ENCODE measurements at places on chromosomes 12 and 14. TPM values are rescaled to one million over a fixed set of nuclear protein-coding genes. Genes with fewer than 3 reads are reported as not detected.

DNA sequence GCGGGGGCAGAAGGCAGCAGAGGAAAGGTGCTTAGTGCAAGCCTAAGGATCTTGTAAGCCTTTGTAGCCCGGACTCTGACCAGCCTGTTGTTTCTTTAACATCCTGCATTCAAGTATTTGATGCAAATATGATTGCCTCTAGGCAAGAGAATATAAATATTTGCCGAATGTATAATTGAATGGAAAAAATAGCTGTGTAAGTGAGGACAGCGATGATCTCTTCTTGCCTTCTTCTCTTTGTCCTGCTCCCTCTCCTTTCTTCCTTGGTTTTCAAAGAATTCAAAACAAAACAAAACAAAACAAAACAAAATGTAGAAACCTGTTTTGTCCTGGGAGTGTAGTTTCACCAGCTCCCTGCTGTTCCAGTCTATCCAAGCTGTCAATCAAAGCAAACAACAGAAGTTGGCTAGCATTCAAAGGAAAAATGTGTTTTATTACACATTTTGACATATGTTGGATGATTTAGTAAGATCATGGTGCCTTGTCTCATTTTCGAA lies 74.9 kb upstream of the CPM start:
- peak; percentile 20 for DNase-seq

Gene SLC8A3
- 0.60 TPM for total RNA-seq

DNA sequence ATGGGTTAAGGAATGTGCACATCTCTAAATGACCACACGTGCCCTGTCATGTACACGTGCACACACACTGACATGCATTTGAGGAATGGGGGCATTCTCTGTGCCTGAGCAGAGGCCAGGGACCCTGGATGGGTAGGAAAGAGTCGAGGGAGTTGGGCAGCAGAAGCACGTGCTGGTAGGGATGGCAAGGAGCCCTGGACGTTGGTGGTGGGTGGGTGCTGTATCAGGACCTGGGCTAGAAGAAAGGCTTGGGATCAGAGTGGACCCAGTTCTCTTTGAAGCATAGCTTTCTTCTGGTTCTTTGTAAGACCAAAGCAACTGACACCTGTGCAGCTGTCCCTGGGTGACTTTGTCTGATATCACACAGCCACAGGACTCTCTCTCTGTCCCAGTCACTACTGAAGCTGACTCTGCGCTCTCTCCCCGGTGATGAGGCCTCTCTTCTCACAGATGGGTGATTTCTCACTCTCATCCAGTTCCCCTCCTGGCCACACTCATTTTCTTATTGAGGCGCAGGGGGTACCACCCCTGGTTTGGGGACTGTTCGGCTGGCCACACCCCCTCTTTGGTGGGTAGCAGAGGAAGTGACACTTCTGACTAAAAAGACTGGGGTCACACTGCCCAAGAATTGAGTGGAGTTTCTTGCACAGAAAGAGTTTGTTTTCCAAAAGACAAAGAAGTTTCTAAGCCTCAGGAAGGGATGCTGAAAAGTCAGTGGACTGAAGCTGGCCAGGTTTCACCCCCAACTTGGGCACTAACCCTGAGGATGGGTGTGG lies 171.7 kb upstream of the RTL1 start:
- DNase-seq, result no peak

GRCh38 chr12:14573118-14573517 lies 5.4 kb upstream of the PLBD1 start:
- DNase-seq, result no peak

GRCh38 chr12:40474630-40475029 lies 217.6 kb upstream of the CNTN1 start:
- DNase-seq, result no peak

Gene OVCH1
- under 0.01 TPM for total RNA-seq

DNA sequence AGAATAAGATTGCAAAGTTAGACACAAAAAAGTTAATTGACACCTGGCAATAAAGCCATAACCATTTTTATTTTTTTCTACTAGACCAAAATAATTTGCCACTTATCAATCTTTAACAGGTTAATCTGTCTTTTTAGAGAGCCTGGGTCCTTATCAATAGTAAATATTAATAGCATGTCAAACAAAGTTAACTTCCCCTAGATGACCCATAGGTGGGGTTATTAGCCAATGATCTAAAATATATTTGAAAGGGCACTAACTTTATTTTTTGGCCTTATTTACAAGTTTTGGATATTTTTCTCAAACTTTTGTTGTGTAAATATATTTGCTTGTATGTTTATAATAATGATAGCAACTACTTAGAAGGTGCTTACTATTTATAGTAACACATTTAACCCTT lies 3.9 kb downstream of the ANKRD33 start:
- no peak for DNase-seq

GRCh38 chr14:89245802-89246201 lies 171.2 kb downstream of the FOXN3 start:
- no peak for DNase-seq

Gene DBX2
- not detected for total RNA-seq

- no peak for DNase-seq
Observed at GRCh38 chr12:121741743-121742142, 29.2 kb downstream of the TMEM120B start.

Gene GLT1D1
- total RNA-seq, result not detected

GRCh38 chr14:32189811-32190210 lies 12.0 kb upstream of the RNU6-7 start:
- no peak for DNase-seq

GRCh38 chr12:54658306-54659264 lies 10.4 kb upstream of the DCD start:
- peak; percentile 43 for DNase-seq

DNA sequence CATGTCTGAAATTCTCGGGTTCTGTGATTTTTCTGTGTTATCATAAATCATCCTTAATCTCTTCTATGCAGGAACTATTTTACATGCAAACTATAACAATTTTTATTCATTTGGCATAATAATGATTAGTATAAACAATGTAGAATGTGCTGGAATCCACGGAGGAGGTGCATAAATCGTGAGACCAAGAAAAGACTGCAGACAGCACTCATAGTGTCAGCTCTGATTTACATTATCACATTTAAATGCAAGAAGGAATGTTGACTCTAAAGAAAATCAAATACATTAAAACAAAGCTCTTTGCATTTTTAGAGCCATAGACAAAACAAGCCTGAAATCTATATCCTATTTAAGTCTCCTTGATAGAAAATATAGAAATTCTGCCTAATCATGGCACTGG lies 501.7 kb upstream of the STXBP6 start:
- no peak for DNase-seq

GRCh38 chr12:6363330-6364043 lies 11.9 kb downstream of the SCNN1A start:
- DNase-seq, result peak; percentile 75

Gene TESPA1
- total RNA-seq, result not detected

Gene DAO
- not detected for total RNA-seq

Gene HSPB8
- 1.4 TPM for total RNA-seq

GRCh38 chr12:44441155-44441554 lies 435.0 kb downstream of the NELL2 start:
- no peak for DNase-seq

Gene TCL1B
- total RNA-seq, result not detected

- DNase-seq, result no peak
Observed at GRCh38 chr12:115767916-115768315, 509.6 kb downstream of the MED13L start.

- no peak for DNase-seq
Observed at GRCh38 chr12:27176765-27177164, 67.3 kb upstream of the STK38L start.

Gene FAM222A
- 0.22 TPM for total RNA-seq

Gene SMOC1
- total RNA-seq, result 5.2 TPM

GRCh38 chr12:1880153-1880845 lies 38.2 kb downstream of the CACNA2D4 start:
- no peak for DNase-seq

- DNase-seq, result no peak
Observed at GRCh38 chr12:26273811-26274210, 78.4 kb downstream of the SSPN start.

Gene LBHD2
- total RNA-seq, result not detected

DNA sequence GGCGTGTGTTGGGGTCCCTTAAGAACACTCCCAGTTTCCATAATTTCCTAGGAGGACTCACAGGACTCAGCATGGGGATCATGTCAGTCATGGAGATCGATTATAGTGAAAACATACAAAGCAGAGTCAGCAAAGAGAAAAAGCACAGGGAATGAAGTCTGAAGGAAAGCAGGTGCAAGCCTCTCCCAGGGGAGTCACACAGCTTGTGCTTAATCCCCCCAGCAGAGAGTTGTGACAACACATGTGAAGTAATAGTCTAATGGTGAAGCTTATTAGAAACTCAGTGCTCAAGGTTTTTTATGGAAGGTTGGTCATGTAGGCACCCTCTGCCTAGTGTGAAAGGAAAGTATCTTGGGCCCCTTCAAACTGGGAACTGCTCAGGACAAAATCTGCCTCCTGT lies 149.0 kb upstream of the SEL1L start:
- no peak for DNase-seq

GRCh38 chr12:122893208-122894153 lies 2.4 kb downstream of the VPS37B start:
- no peak for DNase-seq

DNA sequence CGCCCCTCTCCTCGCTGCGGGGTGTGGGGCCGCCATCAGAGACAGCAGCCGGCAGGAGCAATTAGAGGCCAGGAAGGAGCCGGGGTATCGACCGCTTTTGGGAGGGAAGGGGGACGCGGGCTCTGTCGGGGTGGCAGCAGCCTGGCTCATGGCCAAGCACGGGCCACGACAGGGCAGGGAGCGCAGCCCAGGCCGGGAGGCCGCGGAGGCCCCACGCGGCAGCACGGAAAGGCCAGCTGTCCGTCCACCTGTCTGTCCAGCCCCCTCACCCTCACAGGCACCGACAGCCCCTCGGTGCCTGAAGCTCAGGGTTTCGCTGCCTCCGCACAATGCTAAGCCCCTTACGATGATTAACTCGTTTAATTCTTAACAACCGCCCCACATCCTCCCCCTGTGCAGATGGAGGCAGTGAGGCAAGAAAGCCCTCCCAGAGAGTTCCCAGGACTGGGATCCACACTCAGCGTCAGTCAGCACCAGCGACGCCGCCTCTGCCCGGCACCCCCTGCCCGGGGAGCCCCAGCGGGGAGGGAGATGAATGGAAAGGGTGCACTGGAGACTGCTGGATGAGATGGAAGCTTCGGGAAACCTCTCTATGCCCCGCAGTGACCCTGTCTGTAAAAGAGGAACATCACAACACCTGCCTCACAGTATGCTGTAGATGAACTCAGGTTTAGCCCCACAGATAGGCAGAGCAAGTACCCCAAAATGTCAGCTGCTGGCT lies 23.7 kb downstream of the NCOR2 start:
- DNase-seq, result no peak

DNA sequence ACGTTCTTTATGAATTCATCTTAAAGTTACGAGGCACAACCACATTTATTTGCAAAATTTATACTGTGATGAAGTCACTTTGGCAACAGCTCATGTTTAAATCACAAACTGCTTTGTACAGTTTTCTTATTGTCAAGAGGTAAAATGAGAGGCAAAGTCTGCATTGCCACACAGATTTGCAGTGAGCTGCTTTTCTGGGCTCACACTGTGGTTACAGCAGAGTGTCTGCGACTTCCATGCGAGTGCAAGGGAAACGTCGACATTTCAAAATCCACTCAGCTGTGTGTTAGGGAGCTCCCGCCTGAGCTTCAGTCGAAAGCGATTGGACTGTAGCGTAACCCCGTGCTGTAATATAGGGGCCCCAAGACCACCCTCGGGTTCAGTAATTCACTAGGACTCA lies 13.0 kb downstream of the MTA1 start:
- DNase-seq, result no peak
